ENCODE measurements at places on chromosomes 16 and 17.

DNA sequence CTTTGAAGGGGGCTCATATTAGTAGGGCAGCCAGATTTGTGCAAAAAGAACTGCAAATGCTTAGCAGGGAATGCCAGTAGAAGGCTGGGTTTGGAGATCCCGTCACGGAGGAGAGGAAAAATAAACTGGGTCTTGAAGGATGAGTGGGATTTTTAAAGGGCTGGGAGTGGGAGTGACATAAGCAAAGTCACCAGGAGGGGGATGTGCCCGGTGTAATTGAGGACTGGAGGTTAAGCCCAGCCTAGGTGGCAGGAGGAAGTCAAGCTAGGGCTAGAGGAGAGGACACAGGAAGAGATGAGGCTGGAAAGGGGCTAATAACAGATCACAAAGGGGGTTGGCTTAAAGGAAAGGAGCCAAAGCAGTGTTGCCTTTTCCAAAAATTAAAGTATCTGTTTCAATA lies 23.2 kb upstream of the LONP2 start:
- no peak for DNase-seq

DNA sequence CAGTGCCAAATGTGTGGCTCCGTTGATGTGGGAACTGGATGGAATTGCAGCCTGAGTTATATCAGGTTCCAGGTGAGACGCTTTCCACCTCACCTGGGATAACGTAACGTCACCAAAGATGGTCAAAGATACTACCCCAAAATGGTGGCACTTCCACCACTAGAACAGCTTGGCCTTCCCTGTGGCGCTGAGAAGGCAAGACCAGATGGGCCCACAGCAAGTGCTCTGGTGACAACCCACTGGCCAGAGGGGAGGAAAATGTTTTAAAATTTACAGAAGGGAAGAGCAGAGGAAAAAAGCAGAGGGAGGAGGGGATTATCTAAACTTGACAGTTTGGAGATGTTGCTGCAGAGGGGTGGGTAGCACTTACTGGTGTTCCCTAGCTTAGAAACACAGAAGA lies 7.5 kb upstream of the ITGA2B start:
- DNase-seq = no peak

- no peak for DNase-seq
Observed at GRCh38 chr17:15436473-15437302, 30.7 kb downstream of the CDRT4 start.

GRCh38 chr17:17081304-17081940 lies 39.2 kb downstream of the MPRIP start:
- DNase-seq = no peak

GRCh38 chr17:80510772-80511171 lies 33.9 kb upstream of the RPTOR start:
- no peak for DNase-seq

DNA sequence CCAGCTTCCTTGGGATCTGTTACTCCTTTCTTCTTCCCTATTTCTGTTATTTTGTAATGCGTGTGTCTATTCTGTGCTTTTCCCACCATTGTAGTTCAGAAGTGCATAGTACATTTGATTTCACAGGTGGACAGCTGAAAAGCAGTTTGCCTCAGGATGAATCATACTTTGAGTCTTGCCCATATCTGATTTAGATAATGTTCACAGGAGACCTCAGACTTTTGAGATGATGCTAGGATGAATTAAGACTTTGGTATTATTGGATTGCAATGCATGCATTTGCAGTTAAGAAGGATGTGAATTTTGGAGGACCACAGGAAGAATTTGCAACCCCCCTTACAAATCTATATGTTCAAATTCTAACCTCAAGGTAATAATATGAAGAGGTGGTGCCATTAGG lies 769.6 kb downstream of the CDH11 start:
- DNase-seq = no peak

DNA sequence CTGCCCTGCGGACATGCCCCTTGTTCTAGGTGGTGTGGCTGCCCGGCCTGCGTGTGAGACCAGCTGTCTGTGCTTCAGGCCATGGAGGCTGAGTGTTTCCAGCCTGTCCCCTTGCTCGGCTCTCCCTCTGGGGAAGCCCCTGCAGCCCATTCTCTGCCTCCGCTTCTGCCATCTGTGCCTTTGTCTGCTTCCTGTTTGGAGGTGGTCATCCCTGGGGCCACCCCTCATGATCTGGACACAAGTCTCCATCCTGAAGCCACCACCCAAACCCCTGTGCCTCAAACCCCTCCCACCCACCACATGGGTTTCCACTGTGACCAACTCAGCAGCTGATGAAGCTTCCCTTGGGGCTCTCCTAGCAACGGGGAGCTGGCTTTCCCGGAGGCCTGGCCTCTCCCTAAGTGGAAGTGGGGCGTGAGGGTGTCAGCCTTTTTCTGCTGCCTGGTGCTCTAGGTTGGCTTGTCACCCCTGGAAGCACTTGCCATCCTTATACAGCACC lies 184.9 kb downstream of the SEC14L1 start:
- no peak for DNase-seq

GRCh38 chr17:61750656-61751055 lies 112.7 kb downstream of the BRIP1 start:
- DNase-seq = no peak

DNA sequence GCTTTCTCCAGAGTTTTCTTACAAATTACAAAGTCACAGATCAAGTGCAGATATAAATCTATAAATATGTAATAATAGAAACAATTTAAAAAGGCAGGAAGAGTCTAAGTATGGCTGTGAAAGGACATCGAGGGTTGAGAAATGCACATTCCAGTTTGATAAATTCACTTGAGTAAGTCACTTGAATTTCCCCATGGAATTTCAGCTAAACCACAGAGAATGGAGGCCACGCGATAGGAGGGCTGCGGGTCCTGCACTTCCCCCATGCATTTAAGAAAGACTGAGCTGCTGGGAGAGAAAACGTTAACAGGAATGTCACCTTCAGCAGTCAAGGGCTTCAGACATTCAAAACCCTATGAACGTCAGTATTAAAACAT lies 6.1 kb upstream of the MXRA7 start:
- DNase-seq = no peak

DNA sequence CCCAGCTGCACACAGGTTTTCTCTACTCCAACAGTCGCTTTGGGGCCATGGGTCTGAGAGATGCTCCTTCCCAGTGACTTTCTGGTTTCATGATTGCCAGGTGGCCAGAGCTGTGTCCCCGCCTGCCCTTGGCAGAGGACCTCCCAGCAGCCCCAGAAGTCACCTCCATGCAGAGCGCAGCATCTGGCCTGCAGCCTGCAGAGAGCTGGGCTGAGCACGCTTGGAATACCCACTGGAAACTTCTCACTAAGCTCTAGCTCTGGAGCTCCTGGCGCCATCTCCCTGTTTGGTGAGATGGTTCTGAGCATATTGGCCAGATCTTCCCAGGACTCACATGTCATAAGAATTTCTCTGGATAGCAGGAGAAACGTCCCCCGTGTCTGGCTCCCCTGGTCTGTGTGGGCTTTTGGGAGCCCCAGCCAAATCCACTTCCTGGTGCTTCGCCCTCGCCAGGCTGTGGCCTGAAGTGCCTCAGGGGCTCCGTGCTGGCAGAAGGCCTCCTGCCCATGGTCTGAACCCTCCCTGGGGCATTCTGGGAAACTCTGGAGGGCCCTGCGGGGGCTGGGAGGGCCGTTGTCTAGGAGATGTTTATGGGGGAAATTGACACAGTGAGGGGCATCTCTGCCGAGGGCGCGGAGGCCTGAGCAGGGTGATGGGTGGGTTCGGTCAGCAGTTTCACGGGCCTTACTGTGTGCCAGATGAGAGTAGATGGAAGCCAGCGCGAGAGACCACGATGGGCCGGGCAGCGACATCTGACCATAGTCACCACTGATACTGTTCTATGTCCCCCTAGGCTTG lies 73.2 kb upstream of the CIBAR2 start:
- DNase-seq = peak; percentile 58

- no peak for DNase-seq
Observed at GRCh38 chr16:57669476-57670162, 1.5 kb downstream of the ADGRG3 start.

GRCh38 chr17:39400547-39401411 lies 647 bp downstream of the FBXL20 start:
- DNase-seq = no peak

GRCh38 chr17:65723431-65724151 lies 162.1 kb upstream of the AXIN2 start:
- DNase-seq = no peak

DNA sequence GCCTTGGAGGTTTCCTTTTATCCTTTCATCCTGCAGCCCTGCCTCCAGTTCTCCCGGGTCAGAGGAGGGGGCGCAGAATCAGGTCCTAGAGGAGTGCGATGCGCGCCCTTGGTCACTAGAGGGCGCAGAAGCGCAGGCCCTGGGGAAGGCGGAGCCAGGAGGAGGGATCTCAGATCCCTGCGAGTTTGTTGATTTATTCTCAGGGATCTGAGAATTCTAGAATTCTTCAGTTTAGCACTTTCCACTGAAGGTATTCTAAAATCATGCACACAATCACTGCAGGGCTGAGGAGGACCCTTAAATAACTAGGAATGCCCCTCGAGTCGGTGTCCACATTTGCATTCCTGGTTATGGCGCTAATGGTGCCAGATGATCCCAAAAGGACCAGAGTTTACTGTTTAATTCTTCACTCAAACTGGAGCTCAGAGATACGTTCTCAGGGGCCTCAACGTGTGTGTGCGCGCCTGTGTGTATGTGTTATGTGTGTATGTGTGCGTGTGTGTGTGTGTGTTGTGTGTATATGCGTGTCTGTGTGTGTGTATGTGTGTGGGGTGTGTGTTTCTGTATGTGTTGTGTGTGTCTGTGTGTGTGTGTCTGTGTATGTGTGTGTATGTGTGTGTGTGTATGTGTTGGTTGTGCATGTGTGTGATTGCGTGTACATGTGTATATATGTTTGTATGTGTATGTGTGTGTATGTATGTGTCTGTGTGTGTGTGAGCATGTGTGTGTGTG lies 6.9 kb upstream of the ELAC2 start:
- peak; percentile 80 for DNase-seq

GRCh38 chr16:86222547-86222946 lies 287.8 kb upstream of the FOXF1 start:
- no peak for DNase-seq

DNA sequence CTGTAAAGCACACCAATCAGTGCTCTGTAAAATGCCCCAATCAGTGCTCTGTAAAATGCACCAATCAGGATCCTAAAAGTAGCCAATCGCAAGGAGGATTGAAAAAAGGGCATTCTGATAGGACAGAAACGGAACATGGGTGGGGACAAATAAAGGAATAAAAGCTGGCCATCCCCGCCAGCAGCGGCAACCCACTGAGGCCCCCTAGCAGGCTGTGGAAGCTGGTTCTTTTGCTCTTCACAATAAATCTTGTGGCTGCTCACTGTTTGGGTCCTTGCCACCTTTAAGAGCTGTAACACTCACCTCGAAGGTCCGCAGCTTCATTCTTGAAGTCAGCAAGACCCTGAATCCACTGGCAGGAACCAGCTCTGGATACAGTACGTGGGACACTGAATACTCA lies 162.4 kb upstream of the TBX2 start:
- DNase-seq = no peak

DNA sequence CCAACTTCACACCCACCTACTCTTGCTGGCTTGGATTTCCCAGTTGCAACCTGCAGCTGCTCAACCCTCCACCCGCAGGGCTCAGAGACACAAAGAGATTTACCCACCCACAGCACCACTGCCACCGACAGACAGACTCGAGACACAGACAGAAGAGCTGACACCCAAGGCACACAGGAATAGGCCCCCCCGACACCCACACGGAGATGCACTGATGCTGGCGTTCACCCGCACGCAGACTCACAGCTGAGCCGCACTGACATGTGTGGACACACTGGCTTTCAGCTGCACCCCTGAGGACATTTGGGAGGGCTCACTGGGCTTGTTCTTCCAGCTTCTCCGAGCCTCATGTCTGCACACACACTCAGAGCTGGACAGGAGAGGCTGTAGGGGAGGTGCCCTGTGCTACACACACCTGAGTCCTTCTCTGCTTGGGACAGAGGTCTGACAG lies 8.2 kb downstream of the STX1B start:
- no peak for DNase-seq

DNA sequence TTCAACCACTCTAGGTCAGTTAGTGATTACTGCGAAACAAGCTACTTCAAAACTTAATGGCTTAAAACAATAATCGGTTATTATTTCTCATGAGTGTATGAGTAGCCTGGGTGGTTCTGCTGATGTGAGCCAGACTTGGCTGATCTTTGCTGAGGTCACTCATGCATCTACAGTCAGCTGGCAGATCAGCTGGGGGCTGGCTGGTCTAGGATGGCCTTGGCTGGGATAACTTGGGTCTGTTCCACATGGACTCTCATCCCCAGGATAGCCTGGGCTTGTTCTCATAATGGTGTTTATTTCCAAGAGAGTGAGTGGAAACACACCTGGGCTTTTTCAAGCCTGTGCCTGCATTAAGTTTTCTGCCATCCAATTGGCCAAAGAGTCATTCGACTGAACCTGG lies 13.0 kb downstream of the CCDC182 start:
- no peak for DNase-seq
